ENCODE measurements at places on chromosomes 5 and 9. TPM values are rescaled to one million over a fixed set of nuclear protein-coding genes. Genes with fewer than 3 reads are reported as not detected.

DNA sequence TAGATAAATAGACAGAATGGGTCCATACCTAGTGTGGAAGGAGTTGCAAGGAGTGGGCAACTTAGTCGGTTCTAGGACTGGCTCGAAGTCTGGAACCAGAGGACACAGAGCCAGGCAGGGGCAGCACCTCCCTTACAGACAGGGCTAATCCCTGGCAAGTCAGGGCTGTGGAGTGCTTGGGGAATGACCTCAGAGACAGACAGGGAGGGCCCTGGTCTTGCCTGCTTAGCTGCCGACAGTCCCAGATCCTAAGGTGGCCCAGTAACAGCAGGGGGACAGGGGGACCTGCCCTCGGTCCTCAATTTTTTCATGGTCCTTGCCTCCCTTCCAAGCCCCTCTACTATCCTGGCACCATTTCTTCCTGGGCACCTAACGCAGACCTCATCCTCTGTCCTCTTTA lies 222.4 kb upstream of the TNC start:
- H3K4me3 ChIP-seq = no peak overlapping the region
- peaks cover 29% of the 10 kb centered on the region for H3K27me3 ChIP-seq
- H3K27ac ChIP-seq = no peak overlapping the region

DNA sequence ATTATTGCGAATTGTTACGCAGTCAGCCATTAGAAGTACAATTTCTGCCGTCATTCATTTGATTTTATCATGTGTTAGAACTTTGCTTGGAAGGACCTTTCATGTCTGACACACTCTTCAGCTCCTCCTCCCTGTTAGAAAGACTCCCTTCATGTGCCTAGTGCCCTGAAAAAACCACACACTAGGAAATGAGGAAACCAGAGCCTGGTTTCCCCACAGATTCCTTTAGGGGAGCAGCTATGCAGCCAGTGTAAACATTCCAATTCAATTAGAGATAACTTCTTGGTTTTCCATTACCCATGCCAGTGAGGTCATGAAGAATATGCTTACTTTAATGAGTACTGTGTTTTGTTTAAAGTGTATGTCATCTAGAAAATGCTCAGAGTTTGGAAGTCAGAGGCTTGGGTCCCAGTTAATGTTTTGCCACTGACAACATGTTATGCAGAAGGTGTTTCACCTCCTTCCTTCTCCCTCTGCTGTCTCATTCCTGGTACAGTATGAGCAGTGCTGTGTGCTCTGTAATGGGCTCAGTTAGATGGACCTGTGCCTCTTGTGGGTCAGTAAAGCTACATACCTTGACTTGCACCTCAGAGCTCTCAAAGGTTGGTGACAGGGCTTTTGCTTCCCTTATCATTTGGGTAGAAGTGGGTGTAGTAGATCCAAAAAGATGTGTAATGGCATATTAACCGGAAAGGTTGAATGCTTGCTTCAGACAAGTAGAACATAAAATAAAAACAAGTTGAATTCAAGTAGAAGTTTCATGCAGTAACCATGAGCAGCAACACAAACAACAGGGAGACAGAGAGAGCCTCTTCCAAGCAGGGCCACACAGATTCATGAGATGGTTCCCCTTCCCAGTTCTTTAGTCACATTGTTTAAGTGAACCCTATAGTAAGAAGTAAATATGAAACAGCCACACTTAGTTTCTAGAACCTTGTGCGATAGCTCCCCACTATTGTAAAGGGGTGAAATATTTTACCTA lies 52.6 kb upstream of the TNFAIP8 start:
- no peaks in the 10 kb centered on the region for H3K27me3 ChIP-seq
- peak overlapping the region; percentile 67 for H3K4me3 ChIP-seq
- peaks cover 5% of the 10 kb centered on the region for H3K36me3 ChIP-seq

DNA sequence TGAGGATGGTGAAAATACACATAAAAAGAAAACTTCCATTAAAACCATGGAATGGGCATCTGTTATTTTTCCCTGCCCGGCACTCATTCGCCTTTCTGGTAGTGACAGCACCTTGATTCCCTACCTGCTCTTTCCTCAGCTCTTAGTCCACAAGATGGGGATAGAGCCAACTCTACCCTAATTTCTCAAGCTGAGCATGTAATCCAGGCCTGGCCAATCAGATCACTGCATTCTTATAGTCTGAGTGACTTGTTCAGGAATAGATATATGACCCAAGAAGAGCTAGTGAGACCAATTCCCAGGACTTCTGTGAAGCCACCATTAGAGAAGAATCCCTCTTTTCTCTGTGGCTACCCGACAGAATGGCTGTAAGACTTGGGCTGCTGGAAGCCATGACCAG lies 58.1 kb downstream of the TSSK1B start:
- H3K27me3 ChIP-seq = peaks cover 17% of the 10 kb centered on the region
- H3K36me3 ChIP-seq = no peaks in the 10 kb centered on the region
- peaks cover 36% of the 10 kb centered on the region for H3K4me1 ChIP-seq
- no peak for DNase-seq
- no peak overlapping the region for H3K27ac ChIP-seq
- H3K4me3 ChIP-seq = no peak overlapping the region

Gene OR1J2
- not detected for total RNA-seq

Gene WNT8A
- total RNA-seq = not detected
